ENCODE measurements at places on chromosomes 7 and 10.

- DNase-seq = no peak
Observed at GRCh38 chr10:100551196-100551595, 15.5 kb downstream of the HIF1AN start.

DNA sequence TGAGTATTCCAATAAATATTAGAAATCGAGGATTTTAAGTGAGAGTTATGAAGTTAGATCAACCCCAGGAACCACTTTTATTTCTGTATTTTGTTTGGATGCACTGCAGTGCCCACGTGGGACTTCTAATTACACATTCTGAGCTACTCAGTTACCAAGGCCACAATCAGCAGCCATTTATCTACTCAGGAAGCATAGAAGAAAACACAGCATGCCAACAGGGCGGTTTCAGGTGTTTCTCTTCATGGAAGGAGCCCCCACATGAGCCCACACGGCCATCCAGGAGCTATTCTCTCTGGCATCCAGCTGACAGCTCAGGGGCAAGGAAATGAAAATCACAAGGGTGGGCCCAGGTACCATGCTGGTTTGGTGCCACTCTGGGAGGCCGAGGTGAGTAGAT is 266.5 kb upstream of the MKLN1 start:
- DNase-seq = no peak

DNA sequence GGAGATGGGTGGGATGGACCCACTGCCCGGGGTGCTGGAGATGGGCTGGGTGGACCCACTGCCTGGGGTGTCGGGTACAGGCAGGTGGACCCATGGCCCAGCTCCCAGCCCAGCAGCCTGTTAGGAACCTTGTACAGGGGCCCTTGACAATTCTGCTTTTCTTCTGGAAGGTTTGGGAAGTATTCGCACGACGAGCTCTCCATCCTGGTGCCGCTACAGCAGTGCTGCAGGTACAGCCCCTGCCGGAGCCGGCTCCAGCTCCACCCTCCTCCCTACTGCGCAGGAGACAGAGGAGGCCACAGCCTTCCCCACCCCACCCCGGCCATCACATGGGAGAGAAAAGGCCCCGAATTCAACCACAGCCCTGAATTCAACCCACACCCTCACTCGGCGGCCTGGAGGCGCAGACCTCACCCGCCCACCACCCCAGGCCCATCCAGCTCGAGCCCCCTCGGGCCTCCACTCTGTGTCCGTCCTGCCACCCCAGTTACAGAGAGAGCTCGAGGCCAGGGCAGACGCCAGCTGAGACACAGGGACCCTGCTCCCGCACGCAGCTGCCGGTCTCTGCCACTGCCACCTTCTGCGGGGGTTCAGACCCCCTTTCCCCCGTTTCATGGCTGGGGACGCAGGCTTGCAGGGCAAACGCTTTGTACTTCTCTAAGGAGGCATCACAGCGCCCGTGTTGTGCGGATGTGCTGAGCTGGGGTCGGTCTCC is 31.3 kb upstream of the FOXL3 start:
- DNase-seq = no peak

DNA sequence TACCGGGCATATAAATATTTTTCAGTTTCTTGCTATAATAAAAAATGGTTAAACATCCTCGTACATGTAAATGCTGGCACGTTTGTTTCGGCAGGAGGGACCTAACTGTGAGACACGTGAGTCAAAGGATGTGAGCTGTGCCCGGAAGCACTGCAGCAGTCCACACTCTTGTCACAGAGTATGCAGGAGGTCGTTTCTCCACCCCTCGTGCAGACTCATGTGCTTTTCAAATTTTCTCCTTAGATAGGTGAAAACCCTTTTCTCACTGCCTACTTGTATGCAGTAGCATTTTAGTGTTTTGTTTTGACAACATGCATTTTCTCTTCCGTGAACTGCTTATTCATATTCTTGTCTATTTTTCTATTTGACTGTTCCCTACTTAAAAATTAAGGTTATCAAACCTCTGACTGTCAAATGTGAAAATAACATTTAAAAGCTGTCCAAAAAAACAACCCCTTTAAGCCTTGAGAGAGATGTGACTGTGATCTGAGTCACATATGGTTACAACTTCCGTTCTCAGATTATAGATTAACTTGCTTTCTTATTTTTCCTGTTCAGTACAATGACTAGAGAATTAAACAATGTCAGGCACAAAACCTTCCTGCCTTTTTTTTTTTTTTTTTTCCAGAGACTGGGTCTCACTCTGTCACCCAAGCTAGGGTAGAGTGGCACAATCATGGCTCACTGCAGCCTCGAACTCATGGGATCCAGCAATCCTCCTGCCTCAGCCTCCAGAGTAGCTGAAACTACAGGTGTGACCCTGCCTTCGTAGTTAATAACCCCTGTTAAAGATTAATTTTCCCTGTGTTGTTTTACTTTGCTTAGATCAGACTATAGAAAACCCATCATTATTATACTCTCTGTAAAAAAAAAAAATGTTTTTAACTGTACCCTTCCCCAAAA is 45.1 kb downstream of the DPY19L1 start:
- peak; percentile 66 for DNase-seq

DNA sequence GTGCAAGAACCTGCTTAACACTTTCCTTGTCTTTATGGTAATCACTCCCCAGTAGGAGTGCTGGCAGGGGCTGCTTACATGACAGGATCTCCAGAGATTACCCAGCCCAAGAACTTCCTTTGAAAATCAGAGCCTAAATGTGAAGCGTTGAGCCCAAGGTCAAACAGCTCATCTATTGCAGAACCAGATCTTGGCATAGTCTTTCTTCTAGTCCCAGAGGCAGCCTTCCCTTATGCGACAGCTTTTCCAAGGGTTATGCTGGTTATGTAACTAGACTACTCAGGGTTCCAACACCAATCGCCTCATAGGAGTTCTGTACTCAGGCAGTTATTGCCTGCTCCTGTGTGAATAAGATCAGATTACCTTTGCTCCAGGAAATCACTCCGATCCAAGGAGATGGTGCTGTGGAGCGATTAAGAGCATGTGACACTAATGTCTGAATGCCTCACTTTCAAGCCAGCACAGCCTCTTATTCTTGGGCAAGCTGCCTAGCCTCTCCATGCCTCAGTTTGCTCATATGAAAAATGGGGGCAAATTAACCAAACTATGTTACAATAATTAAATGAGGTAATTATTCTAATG is 8.4 kb upstream of the LGI1 start:
- DNase-seq = no peak

- no peak for DNase-seq
Observed at GRCh38 chr7:98229991-98230745, 18.9 kb downstream of the BHLHA15 start.

DNA sequence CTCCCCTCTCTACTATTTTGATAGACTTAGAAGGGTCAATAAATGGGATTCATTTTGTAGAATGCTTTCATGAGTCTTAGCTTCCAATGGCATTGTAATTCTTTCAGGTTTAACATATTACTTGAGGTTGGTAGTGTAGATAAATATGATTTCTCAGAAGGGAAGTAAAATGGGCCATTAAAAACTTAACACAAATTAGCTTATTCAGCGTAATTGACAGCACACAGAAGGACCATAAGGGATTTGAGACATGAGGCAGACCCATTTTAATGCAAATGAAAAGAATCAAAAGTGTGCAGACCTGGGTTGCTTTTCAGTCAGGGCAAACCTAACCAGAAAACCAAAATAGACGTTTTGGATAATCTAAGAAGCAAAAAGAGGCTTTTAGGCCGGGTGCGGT is 156.6 kb upstream of the CNTNAP2 start:
- no peak for DNase-seq

Data from stimulated activated CD4-positive, alpha-beta T cell treated with anti-CD3 and anti-CD28 coated beads, Interleukin-15, amount 100 ng/mL, for 24 hours (primary cell).